Astrocyte (in vitro differentiated cells and primary cell): ENCODE measurements at places on chromosomes 12 and 14. TPM values are rescaled to one million over a fixed set of nuclear protein-coding genes. Genes with fewer than 3 reads are reported as not detected.

Gene INHBC
- total RNA-seq = not detected in 2 replicates

Gene SYCP3
- total RNA-seq = not detected in 2 replicates

Gene CLEC7A
- total RNA-seq = 1.1 and 1.4 TPM in 2 replicates

Gene TCTN2
- total RNA-seq = 9.2 TPM in 2 replicates

Gene GLIPR1L1
- total RNA-seq = not detected in 2 replicates

Gene STAT2
- 257 and 291 TPM in 2 replicates for total RNA-seq

Gene HOXC13
- not detected in 2 replicates for total RNA-seq

Gene ADAM21
- 0.94 and 1.1 TPM in 2 replicates for total RNA-seq

Gene NRL
- 0.48 and 0.70 TPM in 2 replicates for total RNA-seq
